ENCODE measurements at places on chromosomes 3 and 15. TPM values are rescaled to one million over a fixed set of nuclear protein-coding genes. Genes with fewer than 3 reads are reported as not detected.

The GOLGA6D gene
- total RNA-seq, result not detected

The SAMD7 gene
- not detected for total RNA-seq

The ABCC5 gene
- total RNA-seq, result 13.3 TPM

The DAPK2 gene
- total RNA-seq, result 0.87 TPM

The ARRDC4 gene
- total RNA-seq, result 0.29 TPM

The HRG gene
- total RNA-seq, result not detected
